ENCODE measurements at places on chromosomes 5 and 9.

DNA sequence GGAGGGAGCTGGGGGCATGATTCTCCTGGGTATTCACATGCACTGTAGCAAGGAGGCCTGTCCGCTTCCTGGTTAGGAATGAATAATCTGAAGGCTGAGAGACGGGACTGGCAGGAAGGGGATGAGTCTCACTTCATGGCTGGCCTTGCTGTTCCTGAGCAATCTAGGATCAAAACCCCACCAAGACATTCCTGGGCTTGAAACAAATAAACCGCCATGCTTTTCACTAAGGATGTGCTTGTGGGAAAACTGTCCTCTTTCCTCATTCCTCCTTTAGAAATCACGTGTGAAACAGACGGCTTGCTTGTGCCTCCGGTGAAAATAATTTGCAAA, 132.8 kb downstream of the MACROH2A1 start:
- no peak for DNase-seq

GRCh38 chr9:133375116-133375723, 640 bp downstream of the SURF4 start:
- DNase-seq: no peak

- no peak for DNase-seq
Observed at GRCh38 chr9:121206516-121207370, 5.1 kb upstream of the RAB14 start.

DNA sequence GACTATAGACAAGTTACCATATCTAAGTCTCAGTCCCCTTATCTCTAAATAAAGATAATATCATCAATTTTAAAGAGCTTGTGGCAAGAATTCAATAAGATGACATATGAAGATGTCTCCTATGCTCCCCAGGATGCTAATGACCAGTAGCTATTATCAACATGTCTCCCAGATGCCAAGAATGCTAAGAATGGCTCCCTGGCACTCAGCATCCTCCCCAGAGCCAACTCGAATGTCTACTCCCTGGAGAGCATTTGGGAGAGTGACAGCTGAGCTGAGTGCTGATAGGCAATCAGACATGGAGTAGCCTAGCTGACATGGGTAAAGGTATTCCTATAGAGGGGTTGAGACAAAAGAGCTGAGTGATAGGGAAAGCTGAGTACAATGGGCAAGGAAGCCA, 15.9 kb downstream of the P4HA2 start:
- no peak for DNase-seq

GRCh38 chr9:108331596-108331995, 524.2 kb downstream of the ACTL7B start:
- DNase-seq: no peak

- no peak for DNase-seq
Observed at GRCh38 chr5:31023105-31023504, 170.4 kb upstream of the CDH6 start.

DNA sequence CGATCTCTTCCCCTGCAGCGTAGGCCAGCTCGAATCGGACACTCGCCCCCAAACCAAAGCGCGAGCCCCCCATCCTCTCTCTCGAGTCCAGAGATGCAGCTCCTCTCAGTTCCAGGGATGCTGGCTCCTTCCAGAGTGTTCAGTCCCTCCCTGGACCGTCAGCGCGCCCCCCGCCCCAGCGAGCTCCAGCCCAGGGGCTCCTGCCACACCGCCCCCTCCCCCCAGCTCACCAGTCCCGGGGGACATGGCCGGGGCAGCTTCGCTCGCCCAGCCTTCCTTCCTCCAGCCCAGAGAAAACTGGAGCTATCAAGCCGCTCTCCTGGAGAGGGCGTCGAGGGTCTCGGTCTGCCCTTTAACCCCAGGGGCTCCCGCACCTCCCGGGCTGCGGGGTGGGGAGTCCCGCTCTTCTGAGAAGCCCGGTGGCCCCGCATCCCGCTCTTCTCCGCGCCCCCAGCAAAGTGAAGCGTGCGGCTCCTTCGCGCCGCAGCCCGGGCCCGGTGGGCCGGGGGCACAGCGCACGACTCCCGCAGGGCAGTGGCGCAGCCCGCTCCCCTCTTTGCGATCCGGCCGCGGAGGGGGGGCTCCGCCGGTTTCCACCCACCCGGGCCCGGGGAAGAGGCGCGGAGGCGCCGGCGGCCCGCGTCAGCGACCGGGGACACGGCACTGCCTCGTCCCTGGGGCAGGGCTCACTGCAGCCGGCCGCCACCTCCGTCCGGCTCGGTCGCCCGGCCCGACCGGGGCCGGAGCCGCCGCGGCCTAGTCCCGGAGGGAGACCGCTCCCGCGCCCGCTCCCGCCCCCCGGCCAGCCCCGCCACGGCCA, 587 bp downstream of the MIER3 start:
- peak; percentile 32 for DNase-seq

DNA sequence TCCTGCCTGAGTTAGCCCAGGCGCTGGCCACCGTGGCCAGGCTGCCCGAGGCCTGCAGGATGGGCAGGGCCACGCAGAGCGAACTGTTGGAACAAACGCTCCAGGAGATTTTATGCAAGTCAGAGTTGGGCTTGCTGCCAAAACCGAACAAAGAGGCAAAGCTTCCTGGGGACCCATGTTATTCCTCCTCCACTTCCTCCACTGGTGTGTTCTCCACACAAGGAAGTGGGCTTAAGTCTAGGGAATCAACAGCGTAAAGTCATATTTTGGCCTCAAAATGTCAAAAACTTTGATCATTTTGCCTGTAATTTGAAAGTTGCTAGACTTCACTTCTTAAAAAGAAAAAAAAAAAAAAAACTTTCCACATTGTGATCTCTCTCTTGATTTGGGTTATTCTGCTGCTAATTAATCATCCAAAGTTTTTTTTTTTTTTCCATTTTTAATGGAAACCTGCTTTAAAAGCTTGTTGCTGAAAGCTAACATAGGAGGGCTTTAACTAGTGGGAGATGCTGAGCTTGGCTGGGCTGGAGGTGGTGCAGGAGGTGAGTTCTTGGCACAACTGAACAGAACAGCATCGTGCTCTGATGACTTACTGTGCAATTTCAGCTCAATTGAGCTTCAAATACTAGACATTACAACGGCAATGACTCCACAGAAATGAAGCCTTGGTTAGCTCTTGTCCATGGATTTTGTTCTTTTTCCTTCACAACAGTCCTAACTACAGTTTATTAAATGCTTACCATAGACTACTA, 73.0 kb downstream of the PTPDC1 start:
- no peak for DNase-seq

GRCh38 chr9:96585426-96585825, 34.2 kb downstream of the CDC14B start:
- no peak for DNase-seq

GRCh38 chr5:159704160-159704559, 212.1 kb upstream of the ADRA1B start:
- DNase-seq: no peak

GRCh38 chr9:121972501-121972981, 120.6 kb downstream of the TTLL11 start:
- DNase-seq: no peak

DNA sequence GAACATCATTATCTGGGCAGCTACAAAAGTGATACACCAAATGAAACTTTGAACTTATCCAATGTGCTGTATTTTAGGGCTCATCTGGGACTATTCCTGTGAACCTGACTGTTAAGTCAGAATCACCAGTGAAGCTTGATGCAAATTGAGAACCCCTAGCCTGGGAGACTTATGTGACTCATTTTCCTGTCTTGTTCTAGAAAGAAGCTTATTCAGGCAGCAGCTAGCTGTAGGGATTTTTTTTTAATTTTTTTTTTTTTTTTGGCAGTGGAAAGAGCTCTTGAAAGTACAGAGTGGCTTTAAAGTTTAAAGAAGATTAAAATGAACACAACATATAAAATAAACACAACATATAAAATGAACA, 81.1 kb upstream of the TNFAIP8 start:
- peak; percentile 40 for DNase-seq

DNA sequence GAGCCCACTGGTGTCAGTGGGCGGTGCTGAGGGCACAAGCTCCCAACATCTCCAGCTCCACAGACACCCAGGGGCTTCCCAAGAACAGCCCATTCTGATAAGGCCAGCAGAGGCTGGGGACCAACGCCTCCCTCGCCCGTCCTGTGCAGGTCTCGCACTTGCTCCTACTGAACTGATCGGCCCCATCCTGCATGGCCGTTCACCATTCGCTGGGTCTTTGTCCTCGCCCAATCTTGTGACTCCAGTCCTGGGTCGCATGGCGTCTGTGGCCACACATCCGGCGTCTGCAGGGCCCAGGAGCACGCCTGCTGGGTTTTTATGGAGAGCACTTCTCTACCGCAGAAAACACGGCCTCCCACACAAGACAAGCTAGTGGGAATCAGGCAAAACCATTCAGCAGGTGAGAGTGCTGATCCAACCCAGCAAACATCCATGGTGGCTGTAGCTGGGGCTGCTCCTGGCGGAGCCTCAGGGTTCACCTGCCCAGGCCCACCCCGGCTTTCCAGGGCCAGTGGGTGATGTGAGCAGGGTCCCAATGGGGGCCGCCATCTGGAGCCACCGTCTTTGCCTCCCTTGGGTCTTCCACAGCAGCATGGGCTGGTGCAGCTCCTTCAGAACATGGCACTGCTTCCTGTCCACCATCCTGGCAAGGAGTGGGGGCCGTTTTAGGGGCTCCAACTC, 7.4 kb downstream of the LRRC14B start:
- no peak for DNase-seq

GRCh38 chr5:59321642-59322041, 571.9 kb downstream of the PDE4D start:
- no peak for DNase-seq

DNA sequence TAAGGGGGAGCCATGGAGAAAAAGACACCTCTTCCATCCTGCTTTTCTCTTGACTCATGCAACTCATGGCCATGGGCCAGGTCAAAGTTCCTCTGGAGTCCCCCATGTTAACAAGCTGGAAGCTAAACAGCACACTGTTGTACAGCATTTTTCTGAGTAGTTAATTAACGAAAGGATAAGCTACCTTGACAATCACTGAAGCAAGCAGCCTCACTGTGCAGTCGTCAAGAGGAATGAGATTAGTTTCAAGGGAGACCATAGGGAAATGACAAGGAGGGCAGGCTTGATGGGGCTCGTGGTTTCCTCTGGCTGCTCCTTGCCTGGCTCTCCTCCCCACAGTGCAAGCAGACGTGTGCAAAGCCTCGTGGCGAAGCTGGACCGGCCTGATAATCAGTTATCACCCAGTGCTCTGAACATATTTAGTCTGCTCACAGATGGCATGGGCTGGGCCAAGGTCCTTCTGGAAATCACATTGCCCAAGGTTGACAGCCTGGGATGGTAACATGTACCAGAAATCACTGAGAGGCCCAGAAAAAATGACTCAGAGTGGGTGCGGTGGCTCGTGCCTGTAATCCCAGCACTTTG, 209.5 kb downstream of the SLIT3 start:
- no peak for DNase-seq

DNA sequence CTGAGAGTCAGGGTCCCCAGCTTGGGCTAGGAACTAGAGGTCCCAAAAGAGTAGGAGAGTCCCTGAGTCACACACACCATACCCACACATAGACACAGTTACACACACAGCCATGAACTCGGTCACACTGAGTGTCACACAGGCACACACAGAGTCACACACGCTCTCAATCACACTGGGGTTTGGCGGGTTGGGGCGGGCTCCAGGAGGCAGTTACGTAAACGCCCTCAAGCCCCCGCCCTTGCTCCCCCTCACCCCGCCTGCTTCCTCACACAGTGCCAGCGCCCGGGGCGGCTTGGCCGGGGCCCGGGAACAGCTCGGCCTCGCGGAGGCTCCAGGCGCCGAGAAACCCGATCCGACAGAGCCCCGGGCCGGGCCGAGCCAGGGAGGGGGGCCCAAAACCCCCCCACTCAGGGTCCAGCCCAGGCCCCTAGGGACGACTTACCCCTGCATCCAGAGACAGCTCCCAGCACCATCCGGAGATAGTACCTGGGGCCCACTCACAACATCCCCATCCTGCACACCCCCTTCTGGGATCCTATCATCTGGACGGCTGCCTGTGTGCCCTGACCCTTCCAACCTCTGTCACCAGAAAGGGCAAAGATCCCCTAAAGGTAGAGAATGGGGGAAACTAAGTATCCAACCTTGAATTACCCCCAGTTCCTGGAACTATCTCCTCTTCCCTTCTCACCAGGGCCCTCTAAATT, 3.5 kb upstream of the CNTFR start:
- DNase-seq: no peak

Measured in stimulated activated CD4-positive, alpha-beta T cell treated with anti-CD3 and anti-CD28 coated beads, Interleukin-4, amount 100 ng/mL, for 4 hours (primary cell).